Mammary epithelial cell (primary cell): ENCODE measurements at places on chromosomes 5 and 9. TPM values are rescaled to one million over a fixed set of nuclear protein-coding genes. Genes with fewer than 3 reads are reported as not detected.
A peak's percentile ranks its signal among the peaks of the same experiment; 100 is the strongest.

DNA sequence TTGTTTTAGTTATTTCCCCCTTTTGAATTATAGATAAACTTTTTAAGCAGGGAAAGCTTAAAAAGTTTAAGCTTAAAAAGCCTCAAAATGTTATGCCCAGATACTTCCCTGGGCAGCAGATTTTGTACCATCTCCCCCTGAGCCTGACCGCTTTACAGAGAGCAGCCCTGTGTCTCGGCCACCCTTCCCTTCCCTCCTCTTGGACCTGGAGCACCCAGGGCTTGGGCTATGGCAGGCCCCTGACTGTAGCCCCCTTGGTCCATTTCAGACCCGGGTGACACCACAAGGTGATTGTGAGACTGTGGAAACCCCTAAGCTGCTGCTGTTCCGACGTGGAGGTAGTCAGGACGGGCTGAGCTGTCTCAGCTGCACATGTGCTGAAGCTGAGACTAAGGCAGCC lies 97.7 kb downstream of the RALGPS1 start:
- no peak for DNase-seq

DNA sequence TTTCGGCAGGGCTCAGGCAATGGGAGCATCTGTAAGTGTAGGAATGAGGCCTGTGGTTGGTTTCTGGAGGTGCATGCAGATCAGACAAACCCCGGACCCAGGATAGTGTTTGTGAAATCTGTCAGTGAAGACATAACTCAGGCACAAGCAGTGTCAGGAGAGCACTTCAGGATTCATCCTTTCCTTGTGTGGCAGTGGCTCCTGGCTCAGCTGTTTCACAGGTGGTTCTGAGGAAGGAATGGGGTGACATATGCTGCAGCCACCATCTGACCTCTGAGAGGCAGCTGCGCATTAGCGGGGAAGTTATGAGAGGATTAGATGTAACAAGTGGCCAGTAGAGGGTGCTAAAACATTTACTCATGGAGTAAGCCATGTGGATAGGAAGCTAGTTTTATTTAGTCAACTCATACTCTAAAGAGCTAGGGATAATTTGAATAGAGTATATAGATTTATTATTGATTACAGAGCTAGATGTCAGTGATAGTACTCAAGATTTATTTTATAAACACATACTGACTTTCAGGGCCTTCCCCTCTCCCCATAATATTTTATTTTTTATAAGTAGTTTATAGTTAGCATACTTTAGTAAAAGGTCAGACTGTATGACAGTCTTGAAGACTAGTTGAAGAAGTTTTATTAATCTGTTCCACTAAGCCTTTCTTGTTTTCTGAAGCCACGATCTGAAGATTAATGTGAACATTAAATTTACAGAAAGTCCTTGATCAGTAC lies 28.4 kb downstream of the NNT start:
- DNase-seq = peak; percentile 59

DNA sequence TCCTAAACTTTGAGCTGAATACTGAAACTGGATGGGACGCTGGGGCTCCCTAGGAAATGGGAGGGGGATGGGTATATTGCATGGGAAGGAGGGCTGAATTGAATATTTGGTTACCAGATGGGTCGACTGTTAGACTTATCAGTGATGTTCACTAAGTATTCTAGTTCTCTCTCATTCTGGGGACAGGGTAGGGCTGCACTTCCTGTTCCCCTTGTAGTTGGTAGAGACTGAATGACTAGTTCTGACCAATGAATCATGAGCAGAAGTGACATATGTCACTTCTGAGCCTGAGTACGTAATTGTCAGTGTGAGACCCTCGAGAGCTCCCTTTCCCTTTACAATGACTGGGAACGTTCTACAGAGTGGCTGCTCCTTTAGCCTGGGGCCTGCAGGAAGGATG lies 55.5 kb upstream of the DMRT1 start:
- no peak for DNase-seq

DNA sequence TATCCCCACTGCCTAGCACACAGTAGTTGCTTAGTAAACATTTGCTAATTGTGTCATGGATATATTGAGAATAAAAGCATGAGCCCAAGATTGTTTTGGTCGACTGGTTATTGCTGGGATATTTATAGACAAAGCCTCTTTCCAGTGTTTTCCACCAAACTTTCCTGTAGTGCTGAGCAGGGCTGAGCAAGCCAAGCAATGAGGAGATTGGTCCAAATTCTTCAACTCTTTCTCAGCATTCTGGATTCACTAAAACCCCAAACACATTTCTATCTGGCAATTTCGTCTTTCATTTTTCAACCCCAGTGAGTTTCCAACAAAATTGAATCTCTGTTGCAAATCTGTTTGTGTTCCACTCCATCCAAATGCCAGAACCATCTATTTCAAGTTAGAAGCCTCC lies 31.9 kb upstream of the TARS1 start:
- DNase-seq = no peak

DNA sequence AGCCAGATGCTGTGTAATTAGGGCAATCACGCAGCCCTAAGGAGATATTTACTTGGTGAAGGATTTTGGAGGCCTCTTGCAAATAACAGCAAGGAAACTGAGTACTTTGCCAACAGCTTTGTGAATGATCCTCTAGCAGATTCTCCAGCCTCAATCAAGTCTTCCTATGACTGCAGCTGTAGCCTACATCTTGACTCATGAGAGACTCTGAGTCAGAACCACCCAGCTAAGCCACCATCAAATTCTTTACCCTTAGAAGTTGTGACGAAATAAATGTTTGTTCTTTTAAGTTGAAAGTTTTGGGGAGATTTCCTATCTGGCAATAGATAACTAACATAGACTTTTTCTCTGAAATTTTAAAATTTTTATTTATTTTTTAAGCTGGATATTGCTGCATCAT lies 237.6 kb upstream of the CCNH start:
- peak; percentile 67 for DNase-seq

The SMIM33 gene
- not detected for polyA plus RNA-seq

The CHSY3 gene
- 0.37 TPM for polyA plus RNA-seq

GRCh38 chr5:1555011-1555807 lies 31.4 kb upstream of the LPCAT1 start:
- DNase-seq = peak; percentile 85

The IL5 gene
- not detected for polyA plus RNA-seq

DNA sequence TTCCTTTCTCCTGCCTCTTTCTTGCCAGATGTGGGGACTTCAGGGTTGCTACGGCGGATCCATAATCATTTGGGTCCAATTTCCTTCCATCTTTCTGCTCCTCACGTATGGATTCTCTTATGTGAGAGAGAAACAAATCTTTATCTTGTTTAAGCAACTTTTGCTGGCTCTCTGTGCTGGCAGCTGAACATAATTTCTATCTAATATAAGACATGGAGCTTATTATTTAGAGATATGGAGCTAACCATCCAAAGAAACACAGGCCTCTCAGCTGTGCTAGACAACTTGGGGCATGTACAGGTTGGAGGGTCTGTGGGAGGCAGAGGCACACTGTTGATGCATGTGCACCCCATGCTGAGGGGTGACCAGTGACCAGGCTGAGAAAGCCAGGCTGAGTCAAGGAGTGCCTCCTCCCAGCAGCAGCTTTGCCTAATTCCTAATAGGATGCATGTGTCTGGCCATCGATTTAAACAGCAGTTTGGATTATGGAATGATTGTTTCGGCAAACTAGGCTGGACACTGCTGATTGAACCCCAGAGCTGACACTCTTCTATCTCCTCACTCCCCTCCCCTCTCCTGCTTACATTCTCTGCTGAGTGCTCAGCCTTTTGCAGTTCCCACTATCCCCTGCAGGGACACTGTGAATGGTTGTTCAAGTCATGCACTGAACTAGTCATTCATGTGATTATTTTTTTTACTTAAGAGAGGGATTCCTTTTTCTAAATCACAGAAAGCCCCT lies 195.8 kb downstream of the ERCC6L2 start:
- peak; percentile 17 for DNase-seq

The GAS1 gene
- polyA plus RNA-seq = 1.4 TPM

The CCDC112 gene
- 1.9 TPM for polyA plus RNA-seq

DNA sequence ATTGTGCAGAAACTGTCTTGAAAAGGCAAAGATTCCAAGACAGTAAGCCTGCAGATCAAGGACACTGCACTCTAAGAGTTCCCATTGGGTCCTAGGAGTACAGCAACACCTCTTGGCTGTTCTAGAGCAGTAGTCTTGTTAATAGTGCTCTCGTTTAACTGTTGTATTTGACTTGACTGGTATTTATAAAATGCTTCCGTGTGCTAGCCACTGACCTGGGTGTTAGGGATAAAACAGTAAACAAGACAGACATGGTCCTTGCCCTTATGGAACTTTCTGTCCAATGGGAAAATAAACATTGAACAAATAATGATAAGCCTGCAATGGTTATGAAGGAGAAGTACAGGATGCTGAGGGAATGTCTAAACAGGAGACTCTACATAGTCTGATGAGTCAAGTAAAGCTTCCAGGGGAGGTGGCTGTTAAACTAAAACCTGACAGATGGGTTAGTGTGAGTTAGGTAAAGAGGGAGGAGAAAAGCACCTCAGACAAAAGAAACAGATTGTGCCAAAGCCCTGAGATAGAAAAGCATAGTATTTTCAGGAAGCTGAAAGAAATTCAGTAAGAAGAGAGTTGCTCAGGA lies 33.3 kb downstream of the TDRD7 start:
- peak; percentile 9 for DNase-seq

The CDH9 gene
- polyA plus RNA-seq = not detected

DNA sequence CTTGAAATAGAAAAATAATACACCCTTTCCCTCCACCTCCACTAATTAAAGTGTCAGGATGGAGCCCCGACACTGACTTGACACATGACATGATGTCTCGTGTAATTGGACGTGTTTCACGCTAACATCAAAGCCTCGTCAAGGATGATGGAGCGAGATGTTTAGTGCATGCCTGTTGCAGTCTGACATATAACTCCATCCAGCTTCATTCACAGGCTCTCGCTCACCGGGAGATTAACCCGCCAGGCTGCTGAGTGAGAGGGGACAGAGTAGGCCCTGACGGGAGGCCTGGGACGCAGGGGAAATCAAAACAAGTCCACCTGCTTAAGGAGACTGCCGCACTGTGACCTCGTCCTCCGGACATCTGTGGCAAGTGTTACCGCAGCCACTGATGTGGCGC lies 263.5 kb downstream of the SLIT3 start:
- DNase-seq = no peak

- peak; percentile 55 for DNase-seq
Measured at GRCh38 chr9:124632077-124632621, 125.0 kb upstream of the NR5A1 start.

DNA sequence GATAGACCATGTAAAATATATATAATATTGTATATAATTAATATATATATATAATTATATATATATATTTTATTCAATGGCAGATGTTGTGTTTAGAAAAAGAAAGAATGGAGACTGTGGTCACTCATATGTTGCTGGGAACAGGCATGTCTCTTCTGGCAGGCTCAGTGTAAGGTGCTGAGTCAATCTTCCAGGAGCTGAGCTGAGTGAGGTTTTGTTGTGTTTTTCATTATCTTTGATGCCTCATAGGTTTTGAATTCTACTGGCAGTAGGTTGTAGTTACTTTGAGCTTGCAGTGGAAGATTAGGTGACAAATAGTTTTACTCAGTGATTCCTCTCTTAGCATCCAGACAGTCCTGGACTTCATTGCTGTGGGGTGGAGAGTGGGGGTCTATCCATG lies 561.3 kb downstream of the IRX1 start:
- peak; percentile 85 for DNase-seq

GRCh38 chr9:16652582-16652981 lies 217.9 kb downstream of the BNC2 start:
- DNase-seq = no peak

GRCh38 chr9:3662671-3663070 lies 136.9 kb upstream of the RFX3 start:
- DNase-seq = peak; percentile 1

The SPATA31C1 gene
- not detected for polyA plus RNA-seq

DNA sequence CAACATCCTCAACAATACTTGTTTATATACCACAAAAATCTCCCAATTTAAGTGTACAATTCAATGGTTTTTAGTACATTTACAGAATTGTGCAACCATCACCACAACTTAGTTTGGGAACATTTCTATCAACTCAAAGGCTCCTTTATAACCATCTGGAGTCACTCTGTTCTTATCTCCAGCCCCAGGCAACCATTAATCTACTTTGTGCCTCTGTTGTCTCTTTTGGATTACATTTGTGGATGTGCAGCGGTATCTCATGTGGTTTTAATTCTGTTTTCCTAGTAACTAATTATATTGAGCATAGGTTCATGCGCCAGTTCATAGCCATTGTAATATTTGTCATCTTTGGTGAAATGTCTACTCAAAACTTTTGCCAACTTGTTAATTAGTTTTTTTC lies 14.4 kb downstream of the ADAMTS19 start:
- no peak for DNase-seq

DNA sequence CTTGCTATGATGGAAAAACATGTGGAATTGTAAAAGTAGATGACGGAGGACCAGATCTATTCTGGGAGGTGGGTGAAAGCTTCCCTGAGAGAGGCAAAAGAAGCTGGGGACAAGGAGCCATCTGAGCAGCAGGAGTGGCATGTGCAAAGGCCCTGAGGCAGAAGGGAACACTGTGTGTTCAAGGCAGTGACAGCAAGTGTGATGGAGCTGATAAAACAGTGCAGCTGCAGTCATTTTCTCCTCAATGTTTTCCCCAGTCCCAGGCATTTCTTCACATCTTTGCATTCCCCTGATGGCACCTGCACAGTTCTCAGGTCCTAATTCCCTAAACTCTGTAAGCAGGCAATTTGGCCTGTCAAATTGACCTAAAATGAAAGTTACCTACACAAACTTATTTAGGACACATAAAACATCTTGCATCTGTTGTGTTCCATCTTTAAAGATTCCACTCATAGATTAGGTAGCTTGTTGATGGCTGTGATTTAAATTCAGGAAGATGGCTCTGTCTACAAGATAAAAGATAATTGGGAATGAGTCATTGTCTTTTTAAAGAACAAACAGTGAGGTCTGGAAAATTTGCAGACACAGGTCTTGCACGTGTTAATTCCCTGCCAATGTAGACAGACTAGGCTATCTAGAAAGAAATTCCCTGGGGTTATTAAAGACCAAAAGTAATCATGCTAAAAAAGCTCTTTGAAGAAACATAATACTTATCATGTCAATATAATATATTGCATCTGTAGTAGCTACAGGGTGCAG lies 289.6 kb upstream of the SGCD start:
- DNase-seq = no peak

DNA sequence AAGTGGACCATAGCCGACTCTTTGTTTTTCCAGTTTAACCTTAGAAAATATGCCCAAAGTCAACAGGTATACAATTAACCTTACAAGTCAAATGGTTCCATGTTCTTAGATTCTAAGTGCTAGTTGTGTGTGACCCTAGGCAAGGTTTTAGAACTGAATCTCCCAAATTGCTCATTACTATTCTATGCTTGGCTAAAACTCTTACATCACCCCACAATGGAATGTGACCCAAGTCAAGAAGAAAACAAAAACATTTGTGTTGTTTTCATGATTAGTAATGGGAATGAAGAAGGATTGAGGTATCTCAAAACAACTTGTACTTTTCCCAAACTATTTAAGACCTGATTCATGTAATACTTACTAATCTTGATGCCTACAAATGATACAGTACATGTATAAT lies 159.2 kb downstream of the ARRDC3 start:
- DNase-seq = peak; percentile 22

- peak; percentile 62 for DNase-seq
Measured at GRCh38 chr9:121718084-121718483, 66.7 kb downstream of the DAB2IP start.

- no peak for DNase-seq
Measured at GRCh38 chr9:77019236-77019925, at the start of gene FOXB2. TSS of gene FOXB2 (plus strand) at chr9:77019655. CDS start at chr9:77019655, 0 bp downstream.
